ENCODE measurements at places on chromosomes 6 and 20.

DNA sequence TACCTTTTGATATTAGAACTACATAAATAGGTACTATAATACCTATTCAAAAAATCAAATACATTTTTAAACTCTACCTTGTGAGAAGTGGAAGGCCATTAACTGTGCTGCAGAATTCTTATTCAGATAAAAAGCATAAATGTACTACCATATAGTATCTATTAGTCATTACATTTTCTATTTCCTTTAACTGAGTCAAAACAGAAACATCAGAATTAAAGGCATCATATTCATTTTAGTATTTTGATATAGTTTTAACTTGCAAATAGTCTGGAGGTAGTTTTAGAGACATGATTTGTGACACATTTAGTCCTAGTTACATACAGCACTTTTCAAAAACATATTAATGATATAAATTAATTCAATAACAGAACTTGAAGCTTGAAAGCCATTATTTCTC is 39.9 kb upstream of the TAB2 start:
- no peak for DNase-seq

GRCh38 chr6:20827798-20828197 is 293.5 kb downstream of the CDKAL1 start:
- peak; percentile 93 for DNase-seq

GRCh38 chr6:137219664-137220252 is 573 bp upstream of the IFNGR1 start:
- no peak for DNase-seq

DNA sequence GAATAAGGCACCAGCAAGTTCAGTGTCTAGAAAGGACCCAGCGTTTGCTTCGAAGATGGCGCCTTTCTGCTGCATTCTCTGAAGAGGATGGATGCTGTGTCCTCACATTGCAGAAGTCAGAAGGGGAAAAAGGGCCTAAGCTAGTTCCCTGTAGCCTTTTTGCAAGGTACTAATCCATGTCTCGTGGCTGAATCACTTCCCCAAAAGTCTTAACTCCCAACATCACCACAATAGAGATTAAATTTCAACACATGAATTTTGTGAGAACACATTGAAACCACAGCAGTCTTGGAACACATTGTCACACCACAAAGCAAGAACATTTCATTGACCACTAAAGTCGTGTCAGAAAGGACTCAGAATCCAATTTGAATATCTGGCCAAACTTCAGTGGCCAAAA is 42.1 kb downstream of the KLHL31 start:
- peak; percentile 43 for DNase-seq

DNA sequence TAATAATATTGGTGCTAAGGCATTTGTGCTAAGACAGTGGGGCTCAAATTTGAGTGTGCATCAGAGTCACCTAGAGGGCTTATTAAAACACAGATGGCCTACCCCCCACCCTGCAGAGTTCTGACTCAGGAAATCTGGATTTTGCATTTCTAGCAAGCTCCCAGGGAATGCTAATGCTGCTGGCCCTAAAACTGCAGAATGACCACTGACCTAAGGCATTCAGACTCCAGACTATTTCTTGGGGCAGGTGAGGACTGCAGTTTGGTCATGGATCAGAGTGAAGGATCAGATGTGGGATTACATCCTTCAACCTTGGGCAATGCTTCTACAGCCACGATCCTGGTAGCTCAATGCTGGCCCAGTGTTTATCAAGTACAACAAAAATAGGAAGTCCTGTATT is 610.1 kb upstream of the FLRT3 start:
- no peak for DNase-seq

- peak; percentile 83 for DNase-seq
These were observed 12.5 kb downstream of the PRDM1 start for GRCh38 chr6:106098383-106099234.

All from fibroblast of the aortic adventitia (primary cell).